Activated CD4-positive, alpha-beta memory T cell treated with anti-CD3 and anti-CD28 coated beads for 36 hours (primary cell): ENCODE measurements at places on chromosomes 3 and 15.

DNA sequence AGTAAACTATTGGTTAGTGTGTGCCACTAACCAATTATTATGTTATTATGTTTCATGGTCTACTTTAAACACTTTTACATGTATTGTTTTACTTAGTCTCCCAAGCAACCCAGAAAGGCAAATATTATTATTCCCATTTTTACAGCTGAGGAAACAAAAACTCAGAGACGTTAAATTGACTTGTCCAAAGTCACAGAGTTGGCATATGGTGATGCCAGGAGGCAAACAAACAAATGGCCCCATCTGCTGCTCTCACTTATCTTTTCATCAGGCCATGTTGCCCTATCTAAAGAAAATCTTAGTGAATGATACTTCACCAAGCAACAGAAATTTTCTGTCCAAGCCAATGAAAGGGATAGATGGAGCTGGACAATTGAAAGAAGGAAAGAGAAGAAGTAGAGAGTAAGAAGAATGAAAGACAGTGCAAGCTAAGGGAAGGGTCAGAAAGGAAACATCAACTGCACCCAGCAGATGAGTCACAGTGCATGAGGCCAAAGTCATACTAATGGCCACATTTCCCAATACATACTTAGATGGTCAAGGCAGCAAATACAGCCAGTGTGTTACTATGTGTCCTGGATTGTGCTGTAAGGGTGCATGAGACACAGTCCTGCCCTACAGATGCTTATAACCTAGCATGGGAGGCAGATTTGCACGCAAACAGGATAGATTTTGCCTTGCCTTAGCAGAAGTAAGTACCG lies 266.9 kb downstream of the KCNMB2 start:
- no peak for DNase-seq

GRCh38 chr15:77346245-77347036 lies 73.5 kb downstream of the PEAK1 start:
- DNase-seq, result no peak

DNA sequence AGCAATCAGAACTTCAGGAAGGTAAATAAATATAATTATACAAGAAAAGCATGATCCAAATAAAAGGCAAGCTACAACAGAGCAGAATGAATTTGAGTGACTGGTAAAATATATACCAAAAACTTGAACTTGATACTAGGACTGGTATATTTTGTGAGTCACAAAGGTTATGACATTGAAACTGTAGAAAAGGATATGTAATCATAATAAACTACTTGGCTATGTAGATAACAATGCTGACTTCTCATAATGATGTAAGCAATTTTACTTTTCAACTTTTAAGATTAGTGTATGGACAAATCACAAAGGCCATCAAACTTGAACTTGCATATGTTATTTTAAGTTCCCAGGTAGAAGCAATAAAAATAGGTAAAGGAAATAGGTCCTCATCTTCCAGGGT lies 384.5 kb upstream of the NECTIN3 start:
- DNase-seq, result no peak

- DNase-seq, result no peak
Measured at GRCh38 chr15:62653122-62653521, 389.4 kb upstream of the TPM1 start.

- no peak for DNase-seq
Measured at GRCh38 chr3:11494131-11494916, 149.4 kb downstream of the VGLL4 start.

DNA sequence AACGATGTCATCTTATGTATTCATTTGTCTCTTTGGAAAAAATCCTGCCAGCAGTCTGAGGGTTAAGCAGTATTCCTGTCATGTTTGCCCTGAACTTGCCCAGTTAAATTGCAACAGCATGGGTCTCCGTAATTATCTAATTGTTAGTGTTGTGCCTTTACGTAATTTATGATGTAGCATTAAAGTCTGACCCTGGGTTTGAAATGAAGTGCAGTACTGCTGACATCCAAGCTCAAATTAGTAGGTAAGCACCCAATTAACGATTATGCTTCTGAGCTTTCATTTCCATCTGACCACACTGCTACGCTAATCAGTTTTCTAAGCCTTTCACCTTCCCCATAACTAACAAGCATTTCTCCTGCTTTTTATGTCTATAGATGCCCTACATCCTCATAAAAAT lies 241.8 kb downstream of the ARRDC4 start:
- DNase-seq, result no peak

- DNase-seq, result no peak
Measured at GRCh38 chr3:172142051-172142863, 102.9 kb downstream of the FNDC3B start.
